ENCODE measurements at places on chromosomes 4 and X. TPM values are rescaled to one million over a fixed set of nuclear protein-coding genes. Genes with fewer than 3 reads are reported as not detected.

Gene SSX4B
- not detected for total RNA-seq

Gene NCAPG
- 0.84 TPM for total RNA-seq

Gene CT47B1
- not detected for total RNA-seq

GRCh38 chr4:182748949-182749348, 168.2 kb downstream of the DCTD start:
- H3K27ac ChIP-seq: no peak overlapping the region
- no peaks in the 10 kb centered on the region for H3K36me3 ChIP-seq
- no peaks in the 10 kb centered on the region for H3K27me3 ChIP-seq
- DNase-seq: no peak
- no peak overlapping the region for H3K4me3 ChIP-seq

GRCh38 chrX:72002875-72003274, 92.2 kb downstream of the NHSL2 start:
- no peak overlapping the region for H3K27ac ChIP-seq
- DNase-seq: no peak

GRCh38 chr4:17584521-17585213, 7.7 kb downstream of the LAP3 start:
- peaks cover 88% of the 10 kb centered on the region for H3K36me3 ChIP-seq
- no peak overlapping the region for H3K4me3 ChIP-seq
- no peak overlapping the region for H3K27ac ChIP-seq
- peaks cover 14% of the 10 kb centered on the region for H3K4me1 ChIP-seq

- no peak overlapping the region for H3K4me3 ChIP-seq
- no peak overlapping the region for H3K27ac ChIP-seq
- H3K36me3 ChIP-seq: no peaks in the 10 kb centered on the region
- H3K4me1 ChIP-seq: no peaks in the 10 kb centered on the region
- H3K27me3 ChIP-seq: no peaks in the 10 kb centered on the region
Measured at GRCh38 chr4:112038861-112039260, 106.4 kb upstream of the FAM241A start.
